ENCODE measurements at places on chromosomes 7 and 10.

DNA sequence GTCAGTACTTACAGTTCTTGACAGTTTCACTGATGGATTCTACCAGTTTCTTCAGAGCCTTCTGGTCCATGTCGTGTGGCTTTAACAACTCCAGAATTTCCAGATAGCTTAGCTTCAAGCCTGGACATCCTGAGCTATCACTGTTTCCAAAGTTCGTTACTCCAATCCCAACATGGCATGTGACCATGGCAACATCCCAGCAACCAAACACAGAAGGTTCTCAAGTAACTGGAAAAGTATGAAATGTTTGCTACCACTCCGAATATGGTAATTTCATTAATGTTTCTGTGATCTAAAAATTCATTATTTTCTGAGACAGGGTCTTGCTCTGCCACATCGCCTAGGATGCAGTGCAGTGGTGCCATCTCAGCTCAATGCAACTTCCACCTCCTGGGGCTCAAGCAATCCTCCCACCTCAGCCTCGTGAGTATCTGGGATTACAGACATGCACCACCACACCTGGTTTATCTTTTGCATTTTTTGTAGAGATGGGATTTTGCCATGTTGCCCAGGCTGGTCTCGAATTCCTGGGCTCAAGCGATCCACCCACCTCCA is 29.3 kb downstream of the RBM48 start:
- DNase-seq: no peak

DNA sequence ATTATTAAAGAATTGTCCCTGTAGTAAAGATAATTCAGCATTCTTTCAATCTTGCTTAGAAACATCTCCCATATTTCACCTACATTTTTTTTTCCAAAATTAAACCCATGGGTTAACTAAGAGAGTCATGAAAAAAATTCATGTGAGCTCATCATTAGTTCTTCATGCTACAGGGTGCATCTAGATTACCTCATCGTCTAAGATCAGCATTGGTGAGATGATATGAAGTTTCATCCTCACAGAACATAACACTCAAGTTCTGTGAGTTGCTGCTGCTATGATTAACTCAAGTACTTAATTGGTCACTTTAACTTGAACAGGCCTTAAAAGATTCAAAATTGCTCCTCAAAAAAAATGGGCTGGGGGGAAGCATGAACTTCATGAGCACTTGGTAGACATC is 50.0 kb downstream of the RAB11FIP2 start:
- DNase-seq: no peak

- no peak for DNase-seq
Observed at GRCh38 chr10:101019440-101019703, 11.6 kb downstream of the PDZD7 start.

GRCh38 chr7:48511080-48511479 is 339.8 kb downstream of the ABCA13 start:
- no peak for DNase-seq

- no peak for DNase-seq
Observed at GRCh38 chr7:139571651-139572050, 48.2 kb downstream of the CLEC2L start.

DNA sequence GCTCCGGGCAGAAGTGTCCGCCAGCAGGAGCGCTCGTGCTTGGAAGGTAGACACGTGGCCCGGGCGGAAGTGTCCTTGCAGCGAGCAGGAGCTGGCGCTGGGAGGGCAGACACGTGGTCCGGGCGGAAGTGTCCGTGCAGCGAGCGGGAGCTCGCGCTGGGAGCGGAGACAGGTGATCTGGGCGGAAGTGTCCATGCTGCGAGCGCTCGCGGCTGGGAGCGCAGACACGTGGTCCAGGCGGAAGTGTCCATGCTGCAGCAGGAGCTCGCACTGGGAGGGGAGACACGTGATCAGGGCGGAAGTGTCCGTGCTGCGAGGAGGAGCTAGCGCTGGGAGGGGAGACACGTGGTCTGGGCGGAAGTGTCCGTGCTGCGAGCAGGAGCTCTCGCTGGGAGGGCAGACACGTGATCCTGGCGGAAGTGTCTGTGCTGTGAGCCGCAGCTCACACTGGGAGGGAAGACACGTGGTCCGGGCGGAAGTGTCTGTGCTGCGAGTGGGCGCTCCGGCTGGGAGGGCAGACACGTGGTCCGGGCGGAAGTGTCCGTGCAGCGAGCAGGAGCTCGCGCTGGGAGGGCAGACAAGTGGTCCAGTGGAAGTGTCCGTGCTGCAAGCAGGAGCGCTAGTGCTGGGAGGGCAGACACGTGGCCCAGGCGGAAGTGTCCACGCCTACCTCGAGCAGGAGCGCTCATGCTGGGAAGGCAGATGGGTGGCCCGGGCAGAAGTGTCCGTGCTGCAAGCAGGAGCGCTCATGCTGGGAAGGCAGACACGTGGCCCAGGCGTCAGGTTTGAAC is 41.1 kb upstream of the PRKAR1B start:
- DNase-seq: no peak

DNA sequence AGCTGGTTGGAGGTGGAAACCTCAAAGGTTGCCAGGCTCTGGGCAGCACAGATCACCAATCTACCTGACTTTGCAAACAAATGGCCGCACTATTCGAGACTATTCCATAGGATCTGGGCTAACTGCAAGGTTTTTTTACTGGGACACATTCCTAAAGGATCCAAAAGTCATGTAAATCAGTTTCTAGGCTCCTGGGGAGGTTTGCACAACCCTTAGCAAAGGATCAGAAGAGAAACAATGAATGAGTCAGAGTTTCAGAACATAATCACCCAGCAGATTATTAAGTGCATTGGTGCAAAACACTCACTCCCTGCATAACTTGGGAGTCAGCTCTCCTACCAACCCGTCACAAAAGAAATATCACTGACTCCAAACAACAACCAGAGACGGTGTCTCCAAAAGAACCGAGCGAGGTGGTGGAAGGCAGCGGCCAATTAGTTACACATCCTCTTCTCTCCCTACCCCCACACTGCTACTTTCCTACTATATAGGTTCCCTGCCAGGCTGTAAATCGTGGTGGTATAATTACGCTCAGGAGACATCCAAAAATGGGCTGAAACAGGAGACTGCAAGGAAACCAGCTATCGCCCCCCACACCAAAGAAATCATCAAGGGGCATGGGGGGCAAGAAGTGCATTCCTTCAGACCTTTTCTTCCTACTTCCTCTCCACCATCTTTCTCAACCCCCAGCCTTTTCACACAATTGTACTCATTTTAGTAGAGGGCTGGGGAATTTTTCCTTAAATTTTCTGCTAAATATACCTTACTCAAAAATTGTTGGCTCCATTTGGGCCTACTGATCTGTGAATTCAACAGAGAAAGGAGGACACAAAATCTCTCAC is 3.2 kb downstream of the UBE2H start:
- peak; percentile 34 for DNase-seq

DNA sequence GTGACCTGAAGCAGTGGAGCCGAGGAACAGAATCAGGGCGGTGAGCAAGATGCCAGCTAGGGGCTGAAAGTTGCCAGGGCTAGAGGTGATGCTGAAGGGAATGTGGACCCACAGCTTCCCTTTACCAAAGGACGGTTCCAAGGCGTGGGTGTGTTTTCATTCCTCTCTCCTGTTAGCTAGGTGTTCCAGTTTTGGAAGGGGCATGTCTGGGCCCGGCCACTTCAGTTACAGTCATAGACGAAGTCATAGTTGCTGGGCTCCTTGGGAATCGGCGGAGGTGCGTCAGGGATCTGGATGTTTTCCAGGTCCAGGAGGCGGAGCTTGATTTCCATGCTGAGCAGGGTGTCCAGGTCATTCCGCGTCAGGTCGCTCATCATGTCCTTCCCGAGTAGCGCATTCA is 131.0 kb upstream of the AOAH start:
- no peak for DNase-seq

- no peak for DNase-seq
Observed at GRCh38 chr7:159125955-159126270, 18.8 kb downstream of the VIPR2 start.

- no peak for DNase-seq
Observed at GRCh38 chr7:131096267-131096927, 231.3 kb upstream of the MKLN1 start.

- DNase-seq: no peak
Observed at GRCh38 chr10:21515361-21516241, 9.9 kb downstream of the SKIDA1 start.

DNA sequence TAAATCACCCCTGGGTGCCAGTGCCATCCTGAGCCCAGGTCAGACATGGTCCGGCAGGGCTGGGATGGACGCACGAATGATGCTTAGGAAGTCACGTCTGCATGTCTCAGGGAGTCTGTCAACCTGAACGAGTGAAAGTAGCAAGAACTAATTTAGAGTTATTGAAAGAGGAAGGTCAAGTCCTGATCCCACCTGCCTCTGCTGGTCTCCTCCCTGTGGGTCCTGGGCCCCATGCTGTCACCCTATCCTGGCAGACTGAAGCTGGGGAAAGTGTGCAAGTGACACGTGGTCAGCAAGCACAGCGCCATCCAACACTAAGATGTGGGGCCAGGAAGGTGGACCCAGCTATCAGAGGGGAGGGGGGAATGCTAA is 26.1 kb upstream of the GRID1 start:
- DNase-seq: no peak

GRCh38 chr10:110208614-110209453 is 1.4 kb downstream of the MXI1 start:
- DNase-seq: no peak

- no peak for DNase-seq
Observed at GRCh38 chr7:2993396-2993795, 50.3 kb downstream of the CARD11 start.

- no peak for DNase-seq
Observed at GRCh38 chr7:29032146-29032545, 74.0 kb upstream of the TRIL start.

- DNase-seq: no peak
Observed at GRCh38 chr10:100485366-100485765, 22.6 kb downstream of the WNT8B start.

GRCh38 chr10:97898429-97898828 is 48.8 kb downstream of the GOLGA7B start:
- DNase-seq: no peak

DNA sequence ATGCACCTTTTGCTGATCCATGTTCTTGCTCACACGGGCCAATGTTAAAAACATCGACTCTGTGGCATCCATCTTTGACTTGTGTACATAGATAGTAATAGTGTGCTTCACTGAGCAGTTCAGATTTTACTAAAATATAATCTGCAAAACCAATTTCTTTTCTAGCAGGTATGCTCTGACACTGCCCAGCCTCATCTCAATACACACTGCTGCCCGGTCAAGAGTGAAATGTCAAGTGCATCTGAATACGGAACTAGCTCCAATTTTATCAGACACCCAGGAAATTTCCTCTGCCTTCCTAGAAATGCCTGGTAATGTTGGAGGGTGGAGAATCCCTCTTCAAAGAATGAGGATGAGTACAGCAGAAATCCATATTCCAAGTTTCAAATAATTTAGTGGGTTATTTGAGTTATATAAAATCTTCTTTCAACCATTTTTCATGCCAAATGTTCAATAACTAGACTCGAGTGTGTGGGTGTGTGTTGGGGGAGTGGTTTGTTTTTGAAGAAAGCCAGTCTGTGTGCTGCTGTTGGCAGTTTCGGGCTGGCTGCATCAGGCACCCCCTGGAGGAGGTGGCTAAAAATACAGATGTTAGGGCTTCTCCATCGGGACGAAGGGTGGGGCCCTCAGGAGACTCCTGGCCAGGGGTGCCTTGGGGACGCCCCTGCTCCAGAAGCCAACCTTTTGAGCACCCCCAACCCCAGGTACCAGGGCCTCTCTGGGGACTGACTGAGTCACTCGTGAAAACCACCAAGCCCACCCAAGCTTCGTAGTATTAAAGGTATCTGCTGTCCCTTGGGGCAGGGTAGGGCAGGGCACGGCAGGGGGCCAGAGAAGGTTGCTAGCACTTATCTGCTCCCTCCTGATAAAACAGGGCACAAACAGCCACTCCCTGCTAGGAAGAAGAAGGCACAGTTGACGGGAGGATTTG is 15.4 kb downstream of the CTBP2 start:
- no peak for DNase-seq

DNA sequence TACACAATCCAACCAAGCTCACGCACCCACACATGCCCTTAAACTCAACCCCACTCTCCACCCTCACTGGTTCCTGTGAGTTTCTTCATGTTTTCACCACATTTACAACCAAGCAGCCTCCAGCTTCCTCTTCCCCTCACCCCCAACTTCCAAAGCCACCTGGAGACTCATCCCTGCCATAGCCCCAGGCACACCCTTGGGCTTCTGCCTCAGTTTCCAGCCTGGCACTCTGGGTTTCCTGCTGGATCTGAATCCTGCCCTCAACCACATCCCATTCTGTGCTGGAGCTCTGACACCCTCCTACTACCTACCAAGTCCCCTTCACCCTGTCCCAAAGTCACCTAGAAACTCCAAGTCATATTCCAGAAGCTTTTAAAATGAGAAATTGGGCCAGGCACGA is 29.4 kb downstream of the CCDC3 start:
- DNase-seq: no peak

GRCh38 chr10:51144161-51144781 is 70.0 kb downstream of the PRKG1 start:
- DNase-seq: no peak

DNA sequence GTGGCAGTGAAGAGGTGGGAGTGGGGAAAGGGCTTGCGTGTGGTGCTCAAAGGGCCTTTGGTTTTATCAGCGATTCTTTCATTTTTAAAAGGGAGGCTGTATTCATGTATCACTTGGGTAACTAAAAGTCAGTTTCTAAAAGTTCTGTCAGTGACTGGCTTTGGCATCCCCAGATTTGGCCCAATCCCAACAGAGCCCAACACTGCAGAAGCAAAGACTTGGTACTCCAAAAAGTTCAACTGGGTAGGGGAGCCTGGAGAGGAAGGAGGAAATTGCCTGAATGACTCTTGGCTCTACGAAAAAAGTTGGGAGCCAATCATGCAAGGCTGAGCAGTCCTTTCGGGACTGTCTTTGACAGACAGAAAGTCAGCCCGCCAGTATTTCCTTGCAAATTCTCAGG is 54.5 kb upstream of the COL13A1 start:
- no peak for DNase-seq

- DNase-seq: no peak
Observed at GRCh38 chr7:146177301-146177700, 60.7 kb downstream of the CNTNAP2 start.

All from T-helper 2 cell treated with Interferon-gamma antibody and Interleukin-4, amounts not matched to agents 5 μg/mL and 100 μg/mL, for 36 hours (primary cell).